ENCODE measurements at places on chromosomes 2 and 18.

GRCh38 chr18:62289047-62289446, 36.1 kb upstream of the TNFRSF11A start:
- DNase-seq: no peak

DNA sequence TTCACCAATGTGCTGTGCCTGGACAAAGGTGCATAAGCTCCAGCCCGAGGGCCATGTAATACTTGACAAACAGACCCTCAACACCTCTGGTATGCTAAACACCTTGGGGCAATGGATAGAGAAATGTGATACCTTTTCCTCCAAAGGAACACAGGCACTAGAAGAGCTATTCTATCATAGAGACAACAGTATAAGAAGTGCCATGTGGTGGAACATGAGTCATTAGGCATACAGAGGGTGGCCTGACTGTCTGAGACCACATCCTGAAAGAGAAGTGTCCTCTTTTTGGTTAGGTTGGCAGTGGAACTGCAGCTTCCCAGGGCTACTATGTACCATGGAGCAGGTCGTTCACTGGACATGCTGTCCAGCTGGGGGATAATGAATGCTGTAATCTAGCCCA, 153.9 kb downstream of the INSIG2 start:
- no peak for DNase-seq

DNA sequence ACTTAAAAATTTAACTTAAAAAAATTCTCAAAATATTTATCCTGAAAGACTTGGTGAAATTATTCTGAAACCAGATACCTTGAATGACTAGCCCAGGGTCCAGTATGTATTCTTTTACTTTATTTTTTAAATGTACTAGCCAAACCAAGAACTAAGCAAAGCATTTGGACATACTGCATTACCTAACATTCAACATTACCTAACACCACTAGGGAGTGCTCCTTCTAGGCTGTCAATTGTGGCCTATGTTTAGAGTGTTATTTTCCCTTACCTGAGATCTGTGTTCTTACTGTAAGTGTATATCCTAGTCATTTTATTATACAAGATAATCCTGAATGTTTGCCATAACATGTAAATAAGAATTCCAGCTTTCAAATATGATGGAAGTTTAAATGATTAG, 496.6 kb downstream of the PTPRM start:
- no peak for DNase-seq

DNA sequence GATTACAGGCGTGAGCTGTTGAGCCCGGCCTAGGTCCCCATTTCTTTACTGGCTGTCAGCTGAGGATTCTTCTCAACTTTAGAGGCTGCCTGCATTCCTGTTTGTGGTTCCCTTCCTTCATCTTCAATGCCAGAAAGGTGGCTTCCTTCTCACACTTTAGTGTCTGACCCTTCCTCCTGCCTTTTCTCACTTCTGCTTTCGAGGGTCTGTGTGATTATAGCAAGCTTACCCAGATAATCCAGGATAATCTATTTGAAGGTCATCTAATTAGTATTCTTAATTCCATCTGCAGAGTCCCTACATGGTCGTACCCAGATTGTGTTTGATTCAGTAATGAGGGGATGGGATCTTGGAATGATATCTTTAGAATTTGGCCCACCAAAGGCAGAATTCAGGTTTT, 157.4 kb downstream of the TANC1 start:
- no peak for DNase-seq

- no peak for DNase-seq
These were observed 120.8 kb downstream of the CRIM1 start for GRCh38 chr2:36476411-36476810.

GRCh38 chr2:144548532-144549191, 28.7 kb upstream of the ZEB2 start:
- DNase-seq: no peak

GRCh38 chr2:6741229-6741628, 124.5 kb downstream of the CMPK2 start:
- no peak for DNase-seq

- DNase-seq: no peak
These were observed 12.4 kb downstream of the KLHL14 start for GRCh38 chr18:32760391-32760790.

DNA sequence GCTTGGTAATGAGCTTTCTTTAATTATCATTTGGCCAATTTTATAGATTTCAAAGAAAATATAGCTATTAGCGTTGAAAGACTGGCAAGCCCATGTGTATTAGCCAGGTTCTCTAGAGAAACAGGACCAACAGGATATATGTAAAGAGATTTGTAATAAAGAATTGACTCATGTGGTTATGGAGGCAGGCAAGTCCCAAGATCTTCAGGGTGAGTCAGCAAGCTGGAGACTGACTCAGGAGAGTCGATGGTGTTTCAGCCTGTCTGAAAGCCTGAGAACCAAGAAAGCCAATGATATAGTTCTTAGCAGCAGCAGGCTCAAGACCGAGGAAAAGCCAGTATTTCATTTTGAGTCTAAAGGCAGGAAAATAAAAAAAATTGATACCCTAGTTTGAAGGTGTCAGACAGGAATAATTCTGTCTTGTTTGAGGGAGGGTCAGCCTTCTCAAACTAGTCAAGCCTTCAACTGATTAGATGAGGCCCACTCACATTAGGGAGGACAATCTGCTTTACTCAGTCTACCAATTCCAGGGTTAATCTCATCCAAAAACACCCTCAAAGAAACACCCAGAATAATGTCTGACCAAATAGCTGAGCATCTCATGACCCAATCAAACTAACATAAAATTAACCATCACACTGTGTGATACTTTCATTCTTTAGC, 78.3 kb upstream of the CRIM1 start:
- no peak for DNase-seq

- DNase-seq: no peak
These were observed 91.8 kb upstream of the CHST9 start for GRCh38 chr18:27276886-27277285.

- DNase-seq: no peak
These were observed 9.2 kb downstream of the DNMT3A start for GRCh38 chr2:25332571-25332970.

DNA sequence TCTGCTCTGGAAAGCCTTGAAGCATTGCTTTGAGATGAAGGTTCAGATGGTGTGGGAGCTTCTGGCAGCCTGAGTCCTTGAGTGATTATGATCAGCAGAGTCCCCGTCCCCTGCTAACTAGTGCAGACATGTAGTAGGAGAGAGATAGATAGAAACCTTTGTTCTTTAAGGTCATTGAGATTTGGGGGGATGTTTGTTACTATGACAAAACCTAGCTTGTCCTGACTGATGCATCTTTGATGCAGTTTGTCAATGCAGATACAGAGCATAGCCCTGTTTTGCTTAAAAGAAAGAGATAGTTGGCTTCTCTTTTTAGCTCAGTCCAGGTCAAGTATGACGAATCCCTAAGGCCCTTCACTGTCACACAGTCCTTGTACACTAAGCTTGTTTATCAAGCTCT, 274.6 kb upstream of the DPP10 start:
- DNase-seq: no peak

- DNase-seq: no peak
These were observed 4.0 kb upstream of the BIN1 start for GRCh38 chr2:127110985-127111384.

DNA sequence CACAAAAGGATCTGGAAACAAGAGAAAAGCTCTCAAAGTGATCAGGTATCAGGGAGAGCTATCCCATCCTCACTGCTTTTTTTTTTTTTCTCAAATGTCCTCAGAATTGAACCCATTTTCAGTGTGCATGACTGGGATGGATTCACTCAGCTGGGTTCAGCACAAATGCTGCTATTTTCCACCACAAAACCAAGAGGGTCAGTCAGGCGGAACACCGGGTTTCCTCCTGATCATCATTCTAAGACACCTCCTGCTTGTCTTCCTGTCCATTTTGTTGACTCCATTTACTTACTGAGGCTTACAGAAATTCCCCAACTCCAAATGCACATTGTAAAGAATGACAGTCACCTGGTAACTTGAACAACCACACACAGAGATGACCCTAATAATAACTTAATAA, 39.9 kb downstream of the CYRIA start:
- DNase-seq: no peak
